ENCODE measurements at places on chromosomes 2 and 18.

DNA sequence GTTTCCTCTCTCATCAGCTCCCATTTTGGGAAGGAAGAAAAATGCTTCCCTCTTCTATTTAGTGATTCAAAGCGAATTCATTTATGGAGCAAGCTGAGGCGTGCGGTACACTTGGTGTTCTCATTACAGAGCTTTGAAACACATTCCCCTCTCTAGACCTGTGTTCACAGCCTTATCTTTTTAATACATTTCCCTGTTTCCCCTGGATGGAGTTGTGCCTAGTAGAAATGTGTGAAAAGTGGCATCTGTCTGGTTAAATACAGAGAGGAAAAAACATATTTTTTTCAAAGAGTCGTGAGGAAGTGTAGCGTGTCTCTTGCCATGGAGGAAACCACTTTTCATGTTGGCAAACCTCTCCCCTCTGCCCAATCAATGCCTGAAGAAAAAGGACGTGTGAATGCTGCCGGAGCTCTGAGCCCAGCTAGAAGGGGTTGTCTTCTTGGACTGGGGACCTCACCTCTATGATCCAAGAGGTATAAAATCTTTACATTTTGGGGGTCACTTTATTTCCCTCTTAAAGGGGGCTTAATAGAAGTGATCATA lies 52.4 kb downstream of the DPP4 start:
- DNase-seq: no peak

DNA sequence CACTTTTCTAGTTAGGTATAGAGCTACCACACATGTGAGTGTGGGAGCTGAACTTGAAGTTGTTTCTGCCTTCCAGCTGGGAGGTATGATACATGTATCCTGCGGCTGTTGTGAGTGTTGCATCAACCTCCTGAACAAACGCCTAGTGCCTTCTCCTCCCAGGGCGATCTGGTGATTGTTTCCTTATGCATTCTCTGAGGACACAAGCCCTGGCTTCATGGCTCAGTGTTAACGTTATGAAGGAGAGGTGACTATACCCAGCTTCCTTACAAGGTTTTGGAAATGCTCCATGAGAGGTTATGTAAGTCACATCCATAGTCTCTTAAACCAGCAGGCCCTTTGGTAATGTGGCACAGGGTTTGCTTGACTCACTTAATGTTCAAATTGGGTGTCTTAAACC lies 64.9 kb downstream of the SPRED2 start:
- peak; percentile 97 for DNase-seq

GRCh38 chr18:78138983-78139496 lies 840.6 kb upstream of the SALL3 start:
- DNase-seq: no peak

GRCh38 chr18:55974521-55974920 lies 386.5 kb upstream of the TCF4 start:
- DNase-seq: no peak

DNA sequence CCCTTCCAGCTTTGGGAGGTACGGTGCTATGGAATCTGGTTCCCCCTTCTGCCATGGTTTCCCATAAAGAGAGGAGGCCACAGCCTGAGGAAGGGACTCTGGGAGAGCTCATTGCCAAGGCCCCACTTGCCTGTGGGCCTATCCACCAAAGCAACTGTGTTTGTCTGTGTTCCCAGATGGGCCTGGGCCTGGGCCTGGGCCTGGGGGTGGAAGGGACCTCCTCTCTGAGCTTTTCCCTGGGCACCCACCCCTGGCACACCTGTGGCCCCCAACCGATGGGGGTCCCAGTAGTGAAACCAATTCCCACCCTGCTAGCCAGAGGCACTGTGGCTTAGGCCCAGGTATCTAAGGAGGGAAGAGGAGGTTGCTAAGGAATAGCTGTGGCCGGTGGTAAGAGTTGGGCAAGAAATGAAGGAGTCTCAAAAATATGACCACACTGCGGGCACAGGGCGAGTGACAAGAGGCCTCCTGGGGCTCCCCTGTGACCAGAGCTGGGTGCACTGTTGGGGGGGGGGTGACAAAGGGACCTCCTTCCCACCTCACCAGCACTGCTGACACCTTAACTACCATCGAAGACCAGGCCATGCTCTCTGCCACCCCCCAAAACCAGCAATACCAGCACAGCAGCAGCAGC lies 4.9 kb upstream of the DUSP2 start:
- no peak for DNase-seq

DNA sequence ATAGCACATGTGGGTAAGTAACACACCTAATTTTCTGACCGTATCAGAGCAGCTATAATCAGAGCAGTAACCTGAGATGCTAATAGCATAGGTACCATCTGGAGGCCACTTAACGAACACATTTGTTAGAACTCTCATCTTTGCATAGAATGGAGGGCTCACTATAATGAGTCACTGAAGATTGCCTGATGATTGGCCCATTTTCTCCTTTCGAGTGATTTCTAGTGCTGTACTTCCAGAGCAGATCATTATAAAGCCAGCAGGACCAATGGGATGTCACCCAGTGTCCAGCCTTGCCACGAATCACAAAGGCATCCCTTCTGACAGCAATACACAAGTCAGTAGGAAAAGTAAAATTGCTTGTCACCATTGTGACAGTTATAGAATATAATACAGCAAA lies 81.7 kb upstream of the REV1 start:
- no peak for DNase-seq

GRCh38 chr2:8976442-8977259 lies 26.8 kb downstream of the MBOAT2 start:
- DNase-seq: peak; percentile 33

DNA sequence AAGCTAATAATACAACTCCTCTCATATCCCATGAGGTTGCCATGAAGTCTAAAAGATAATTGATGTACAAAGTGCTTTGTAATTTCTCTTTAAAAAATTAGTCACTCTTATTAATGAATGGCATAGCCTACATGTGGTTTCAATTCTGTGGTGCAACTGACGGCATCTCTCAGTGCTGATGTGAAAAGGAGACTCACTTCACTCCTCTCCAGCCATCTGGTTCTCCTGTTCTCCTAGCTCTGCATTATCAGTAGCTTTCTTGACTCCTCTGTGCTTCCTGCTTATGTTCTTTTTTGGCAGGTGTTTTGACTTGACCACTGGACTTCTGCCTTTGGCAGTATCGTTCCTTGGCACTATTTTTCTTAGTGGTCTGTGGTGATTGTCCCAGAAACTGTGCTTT lies 134.9 kb upstream of the ZFP36L2 start:
- DNase-seq: no peak

DNA sequence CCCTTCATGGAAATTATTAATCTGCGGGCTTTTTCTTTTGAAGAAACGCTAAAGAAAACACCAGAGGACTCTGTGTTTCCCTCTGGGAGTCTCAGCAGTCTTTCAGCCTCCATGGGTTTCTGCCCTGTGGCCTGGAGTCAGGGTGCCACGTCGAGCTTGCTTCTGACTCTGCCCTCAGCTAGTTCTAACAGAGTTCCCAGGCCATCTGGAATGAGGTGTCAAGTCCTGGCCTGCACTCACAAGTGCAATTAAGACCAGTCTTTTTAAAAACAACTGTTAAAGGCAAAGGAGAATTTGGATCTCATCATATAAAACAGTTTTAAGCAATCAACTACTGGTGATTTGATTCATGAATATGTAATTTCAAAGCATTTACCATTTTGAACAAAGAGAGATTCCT lies 157.3 kb downstream of the RHBDD1 start:
- no peak for DNase-seq

DNA sequence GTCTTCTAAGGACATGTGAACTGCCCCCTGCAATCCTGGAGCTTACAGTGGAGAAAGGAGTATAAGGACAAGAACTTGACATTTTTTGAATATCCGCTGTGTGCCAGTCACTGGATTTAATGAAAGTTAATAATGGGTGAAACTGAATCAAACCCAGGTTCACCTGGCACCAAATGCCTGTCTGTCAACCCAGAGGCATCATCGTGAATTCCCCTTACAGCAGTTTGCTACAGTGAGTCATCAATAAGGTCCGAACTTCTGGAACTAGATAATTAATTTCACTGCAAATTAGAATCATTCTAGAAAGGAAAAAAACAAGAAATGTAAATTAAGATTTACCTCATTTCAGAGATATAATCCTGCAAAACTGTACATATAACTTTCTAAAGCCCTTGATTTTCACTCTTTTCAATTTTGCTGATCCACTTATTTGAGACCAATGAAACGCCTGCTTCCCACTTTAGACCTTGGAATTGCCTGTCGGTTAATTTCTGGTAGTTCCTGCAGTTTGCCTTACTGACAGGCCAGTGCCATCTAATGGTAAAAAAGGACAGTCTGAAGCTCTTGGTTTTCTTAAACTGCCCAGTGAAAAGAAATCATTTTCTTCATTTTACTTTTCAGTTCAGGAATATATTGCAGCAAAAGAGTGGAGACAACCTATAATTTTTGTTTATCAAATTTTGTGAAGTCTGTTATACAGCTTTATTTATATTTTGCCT lies 8.2 kb downstream of the DSG2 start:
- DNase-seq: peak; percentile 23

DNA sequence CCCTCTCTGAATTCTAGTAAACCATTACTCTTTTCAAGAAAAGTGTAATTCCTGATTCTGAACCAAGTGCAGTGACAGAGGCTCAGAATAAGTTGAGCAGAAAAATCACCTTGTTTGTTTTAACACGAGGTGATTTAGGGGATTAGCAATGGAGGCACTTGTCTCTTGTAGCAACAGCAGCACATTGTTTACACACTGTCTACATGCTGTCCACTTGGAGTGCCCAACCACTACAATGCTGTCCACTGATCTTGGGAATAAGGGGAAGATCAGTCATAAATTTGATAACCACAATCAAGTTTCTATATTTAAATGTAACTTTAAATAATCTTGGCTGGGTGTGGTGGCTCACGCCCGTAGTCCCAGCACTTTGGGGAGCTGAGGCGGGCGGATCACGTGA lies 13.9 kb upstream of the RMND5A start:
- DNase-seq: no peak

DNA sequence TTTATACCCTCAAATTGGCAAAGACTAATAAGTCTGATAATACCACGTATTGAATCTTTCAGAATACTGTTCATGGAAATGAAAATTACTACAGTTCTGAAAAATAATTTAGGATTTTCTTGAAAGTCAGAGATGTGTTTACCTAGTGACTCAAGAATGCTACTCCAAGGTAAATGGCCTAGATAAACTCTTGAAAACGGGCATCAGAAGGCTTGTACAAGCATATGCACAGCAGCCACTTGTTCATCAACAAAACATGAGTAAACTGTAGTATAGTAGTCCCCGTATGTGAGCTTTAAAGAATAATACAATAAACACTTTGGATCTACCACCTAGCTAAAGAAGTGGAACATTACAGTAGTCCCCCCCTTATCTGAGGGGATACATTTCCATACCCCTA lies 157.5 kb downstream of the THADA start:
- DNase-seq: no peak

- DNase-seq: no peak
Observed at GRCh38 chr18:53886058-53886457, 338.4 kb downstream of the MBD2 start.

DNA sequence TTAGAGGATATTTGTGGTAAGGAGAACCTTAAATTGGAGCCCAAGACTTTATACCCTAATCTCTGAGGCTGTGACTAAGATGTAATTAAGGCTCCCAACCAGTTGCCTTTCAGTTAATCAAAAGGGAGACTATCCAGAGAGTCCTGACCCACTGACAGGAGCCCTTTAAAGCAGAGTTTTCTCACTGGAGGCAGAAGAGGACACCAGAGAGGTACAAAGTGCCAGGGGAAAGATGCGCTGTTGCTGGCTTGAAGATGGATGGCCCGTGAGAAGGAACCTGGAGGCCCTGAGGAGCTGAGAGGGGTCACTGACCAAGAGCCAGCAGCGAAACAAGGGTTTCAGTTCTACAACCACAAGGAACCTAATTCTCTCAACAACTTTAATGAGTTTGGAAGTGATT lies 137.3 kb downstream of the TMEM131 start:
- no peak for DNase-seq

- DNase-seq: no peak
Observed at GRCh38 chr2:220053919-220054318, 426.5 kb downstream of the SLC4A3 start.

DNA sequence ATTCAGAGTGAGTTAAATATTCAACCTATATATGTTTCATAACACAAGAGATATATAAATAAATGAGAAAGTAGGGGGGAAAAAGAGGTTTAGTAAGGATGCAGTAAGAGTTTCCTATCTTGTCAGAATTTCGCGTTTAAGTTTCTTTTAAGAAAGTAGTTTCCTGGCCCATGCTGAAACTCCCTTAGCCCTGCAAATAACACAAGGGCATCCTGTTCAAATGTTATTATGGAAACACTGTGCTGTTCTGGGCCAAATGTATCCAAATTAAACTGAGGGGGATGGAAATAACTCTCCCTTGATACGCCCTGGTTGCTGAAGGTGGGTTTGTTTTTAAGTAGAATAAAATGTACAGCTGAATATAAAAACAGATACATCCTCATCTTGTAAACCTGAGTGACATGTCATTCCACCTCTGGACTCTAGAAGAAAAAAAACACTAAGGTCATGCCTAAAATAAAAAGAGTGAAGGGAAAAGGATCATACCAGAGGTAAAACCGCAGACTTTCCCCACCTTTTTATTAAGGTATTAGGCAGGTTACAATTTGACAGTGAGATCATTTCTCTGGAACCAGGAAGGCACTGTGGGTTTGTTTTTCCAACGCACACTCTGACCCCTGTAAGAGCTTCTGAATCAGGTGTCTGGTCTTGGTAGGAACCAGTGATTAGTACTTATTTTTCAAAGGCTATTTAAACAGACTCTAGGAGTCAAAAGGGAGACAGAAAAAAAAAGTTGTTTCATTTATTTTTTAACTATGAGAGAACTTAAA lies 16.7 kb downstream of the BCL2 start:
- DNase-seq: no peak

GRCh38 chr2:165796129-165796528 lies 2.1 kb upstream of the GALNT3 start:
- DNase-seq: no peak

DNA sequence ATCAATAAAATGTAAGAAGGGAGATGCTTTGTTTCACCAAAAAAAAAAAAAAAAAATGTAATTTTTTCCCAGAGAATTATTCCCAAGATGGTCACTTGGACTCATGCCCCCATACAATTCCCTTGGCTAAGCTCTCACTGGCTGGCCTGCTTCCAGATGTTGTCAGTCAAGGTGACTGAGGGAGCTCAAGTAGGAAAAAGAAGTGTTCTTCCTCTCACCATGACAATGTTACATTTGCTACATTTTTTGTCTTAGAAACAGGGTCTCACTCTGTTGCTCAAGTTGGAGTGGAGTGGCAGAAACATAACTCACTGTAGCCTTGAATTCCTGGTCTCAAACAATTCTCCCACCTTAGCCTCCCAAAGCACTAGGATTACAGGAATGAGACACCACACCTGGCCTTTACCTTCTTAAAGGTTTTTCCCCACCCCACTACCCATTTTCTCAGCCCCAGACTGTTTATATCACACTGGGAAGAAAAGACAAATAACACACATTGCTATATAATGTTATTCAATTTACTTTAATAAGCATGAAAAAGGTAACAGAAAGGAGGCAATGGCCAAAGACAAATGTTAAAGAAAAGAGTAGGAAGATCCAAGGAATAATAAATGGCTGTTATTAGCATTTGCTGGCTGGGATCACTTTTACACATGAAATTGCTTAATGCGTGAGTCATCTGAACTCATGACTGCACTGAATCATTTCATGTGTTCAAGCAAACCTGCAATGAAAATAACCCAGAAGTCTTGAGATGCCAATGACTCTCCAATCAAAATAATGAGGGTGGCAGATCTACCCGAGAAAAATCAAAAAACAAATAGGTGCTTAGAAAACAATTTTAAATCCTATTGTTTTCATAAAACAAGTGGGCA lies 45.2 kb downstream of the ACVR1 start:
- peak; percentile 97 for DNase-seq

Measured in iris pigment epithelial cell (primary cell).